Astrocyte (in vitro differentiated cells and primary cell): ENCODE measurements at places on chromosomes 2 and 18. TPM values are rescaled to one million over a fixed set of nuclear protein-coding genes. Genes with fewer than 3 reads are reported as not detected.

- DNase-seq: peak; percentile 49
Measured at GRCh38 chr2:198863655-198864054, 594.1 kb downstream of the SATB2 start.

- DNase-seq: peak; percentile 95
Measured at GRCh38 chr2:132400169-132400900, 16.3 kb upstream of the GPR39 start.

DNA sequence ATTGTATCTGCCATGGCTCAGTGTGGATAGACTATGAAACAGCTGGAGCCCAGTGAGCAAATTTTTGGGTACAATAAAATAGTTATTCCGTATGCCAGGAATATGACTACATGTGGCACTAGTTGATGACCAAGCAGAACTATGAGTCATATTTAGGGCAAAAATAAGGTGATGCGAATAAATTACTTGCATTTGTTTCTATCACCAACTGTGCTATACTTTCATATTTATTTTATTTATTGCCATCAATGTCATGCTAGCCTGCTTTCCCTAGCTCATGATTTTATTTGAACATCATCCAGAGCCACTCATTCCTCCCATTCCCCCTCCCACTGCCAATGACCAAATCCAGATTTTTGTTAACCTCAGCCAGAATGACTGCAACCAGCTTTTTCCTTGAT is 13.3 kb upstream of the FAP start:
- peak; percentile 64 for DNase-seq

GATA6 gene
- total RNA-seq: 9.4 and 10.9 TPM in 2 replicates

MAP3K19 gene
- not detected in 2 replicates for total RNA-seq

NAT8 gene
- total RNA-seq: not detected in 2 replicates
